ENCODE measurements at places on chromosomes 4 and X.

GRCh38 chr4:109972786-109973528, 60.3 kb downstream of the EGF start:
- no peak for DNase-seq

DNA sequence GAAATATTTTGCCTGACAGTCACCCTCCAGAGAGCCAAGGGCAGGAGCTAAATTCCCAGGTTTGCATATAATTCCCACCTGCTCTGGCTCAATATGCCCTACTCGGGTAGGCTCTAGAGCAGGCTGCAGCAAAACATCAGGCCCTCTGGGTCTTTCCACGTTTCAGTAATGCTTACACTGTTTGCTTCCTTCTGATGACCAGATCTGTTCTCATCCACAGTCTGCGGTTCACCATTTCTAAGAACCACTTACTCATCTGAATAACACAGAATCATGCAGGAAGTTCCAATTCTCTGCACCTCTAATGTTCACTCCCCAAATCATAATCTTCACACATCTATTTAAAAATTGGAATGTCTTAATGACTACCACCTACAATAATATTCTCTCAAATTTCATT, 141.4 kb downstream of the PPP3CA start:
- DNase-seq: no peak

DNA sequence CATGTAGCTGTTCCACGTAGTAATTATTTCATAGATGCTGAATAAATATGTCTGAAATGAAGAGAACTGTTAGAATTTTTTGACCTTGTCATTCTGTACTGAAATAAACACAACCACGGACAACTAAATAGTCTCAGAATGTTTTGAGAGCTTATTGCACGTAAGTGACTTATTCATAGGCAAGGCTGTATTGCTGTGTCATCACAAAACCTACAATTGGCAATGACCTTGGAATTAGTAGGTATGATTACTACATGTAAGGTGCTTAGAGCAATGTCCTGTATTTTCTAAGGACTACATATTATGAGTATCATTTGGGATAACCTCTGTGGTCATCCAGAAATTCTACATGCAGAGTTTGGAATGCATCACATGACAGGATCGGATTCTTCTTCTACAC, 237.2 kb upstream of the PUDP start:
- DNase-seq: no peak

- no peak for DNase-seq
These were observed 19.5 kb downstream of the EFNB1 start for GRCh38 chrX:68848189-68848940.

- DNase-seq: no peak
These were observed 115.0 kb upstream of the KCNIP4 start for GRCh38 chr4:22063613-22064012.

DNA sequence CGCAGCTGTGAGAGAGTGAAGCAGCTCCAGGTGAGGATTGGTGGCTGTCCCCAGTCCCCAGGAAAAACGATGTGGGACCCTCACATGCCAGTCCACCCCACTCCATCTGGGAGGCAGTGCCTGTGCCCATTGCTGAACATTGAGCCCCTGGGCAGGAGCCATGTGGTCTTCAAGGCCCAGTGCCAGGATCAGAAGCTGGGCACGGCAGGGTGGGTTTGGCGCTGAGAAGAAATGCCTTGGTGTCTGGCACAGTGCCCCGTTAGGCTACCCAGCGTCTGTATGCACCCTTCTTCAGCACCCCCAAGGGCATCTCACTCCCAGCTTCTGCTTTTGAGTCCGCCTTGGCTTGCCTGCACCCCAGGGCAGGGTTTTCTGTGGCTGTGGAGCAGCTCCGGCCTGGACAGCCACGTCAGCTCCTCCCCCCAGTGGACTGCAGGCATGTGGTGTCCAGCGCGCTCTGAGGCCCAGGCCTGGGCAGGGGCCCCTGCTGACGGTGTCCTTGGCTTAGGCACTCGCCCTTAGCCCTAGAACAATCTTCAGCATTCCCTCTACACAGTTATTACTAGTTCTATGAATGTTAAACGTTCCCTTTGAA, 28.6 kb downstream of the RGS12 start:
- no peak for DNase-seq

GRCh38 chr4:105709081-105709450, 482 bp downstream of the GSTCD start:
- DNase-seq: peak; percentile 73

GRCh38 chrX:125492439-125492838, 172.8 kb downstream of the TEX13C start:
- no peak for DNase-seq

- DNase-seq: no peak
These were observed 272.7 kb downstream of the PDHA2 start for GRCh38 chr4:96112631-96113030.

DNA sequence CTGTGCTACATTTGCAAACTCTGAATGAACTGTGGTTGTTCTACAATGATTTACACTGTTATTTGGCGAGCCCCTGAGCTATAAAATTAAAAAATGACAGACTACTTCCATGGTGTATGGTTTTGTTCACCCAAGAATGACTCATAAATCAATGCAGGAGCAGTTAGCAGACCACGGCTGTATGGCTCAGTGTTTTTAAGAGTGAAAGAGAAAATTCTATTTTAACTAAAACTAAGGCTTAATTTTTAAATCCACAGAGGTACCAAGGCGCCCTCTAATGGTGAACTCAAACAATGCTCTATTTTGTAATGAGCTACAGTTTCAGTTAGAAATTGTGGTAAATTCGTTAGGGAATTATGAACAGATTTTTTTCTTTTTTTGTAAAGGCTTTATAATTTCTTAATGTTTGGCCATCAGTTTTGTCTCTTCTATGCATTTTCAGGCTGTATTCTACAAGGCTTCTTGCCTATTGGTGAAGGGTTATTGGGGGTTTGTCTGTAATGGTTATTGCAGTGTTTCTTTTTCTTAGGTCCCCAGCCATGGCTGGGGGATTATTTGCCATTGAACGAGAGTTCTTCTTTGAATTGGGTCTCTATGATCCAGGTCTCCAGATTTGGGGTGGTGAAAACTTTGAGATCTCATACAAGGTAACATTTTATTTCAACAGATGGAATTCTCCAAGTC, 32.5 kb downstream of the HMGB2 start:
- peak; percentile 55 for DNase-seq

DNA sequence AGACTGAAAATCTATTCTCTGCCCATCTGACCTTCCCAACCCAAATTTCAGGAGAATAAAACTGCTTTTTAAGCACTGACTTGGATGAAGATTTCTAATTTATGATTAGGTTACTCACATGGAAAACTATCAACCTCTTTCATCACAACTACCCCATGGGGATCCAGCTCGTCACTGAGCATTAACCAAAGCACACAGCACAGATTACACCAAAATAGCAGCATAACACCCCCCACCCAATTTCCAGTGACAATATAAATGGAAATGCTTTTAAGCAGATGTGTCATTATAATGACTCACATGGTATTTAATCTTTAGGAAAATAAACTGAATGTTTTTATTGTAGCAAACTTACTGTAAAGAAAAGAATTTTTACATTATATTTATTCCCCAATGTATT, 9.7 kb downstream of the SERTM2 start:
- DNase-seq: no peak

GRCh38 chr4:153497988-153498967, 32.1 kb downstream of the TMEM131L start:
- DNase-seq: peak; percentile 96
